ENCODE measurements at places on chromosomes 4 and X. TPM values are rescaled to one million over a fixed set of nuclear protein-coding genes. Genes with fewer than 3 reads are reported as not detected.

DNA sequence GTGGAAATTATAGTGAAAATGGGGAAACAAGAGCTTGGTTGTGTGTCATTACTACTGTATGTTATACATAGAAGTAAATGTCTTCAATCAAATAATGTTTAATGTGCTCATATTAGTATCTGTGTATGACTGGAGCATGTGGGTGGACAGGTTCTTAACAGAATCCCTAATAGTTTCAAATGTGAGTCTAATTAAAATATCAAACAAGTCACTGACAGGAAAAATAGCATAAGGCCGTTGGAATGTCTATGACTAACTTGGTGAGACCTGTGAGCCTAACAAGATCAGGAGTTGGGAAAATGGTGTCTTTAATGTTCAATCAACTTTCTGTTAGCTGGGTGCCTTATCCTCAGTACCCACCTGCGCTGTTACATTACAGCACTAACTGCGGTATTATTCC lies 6.2 kb upstream of the CXCL3 start:
- DNase-seq = no peak

DNA sequence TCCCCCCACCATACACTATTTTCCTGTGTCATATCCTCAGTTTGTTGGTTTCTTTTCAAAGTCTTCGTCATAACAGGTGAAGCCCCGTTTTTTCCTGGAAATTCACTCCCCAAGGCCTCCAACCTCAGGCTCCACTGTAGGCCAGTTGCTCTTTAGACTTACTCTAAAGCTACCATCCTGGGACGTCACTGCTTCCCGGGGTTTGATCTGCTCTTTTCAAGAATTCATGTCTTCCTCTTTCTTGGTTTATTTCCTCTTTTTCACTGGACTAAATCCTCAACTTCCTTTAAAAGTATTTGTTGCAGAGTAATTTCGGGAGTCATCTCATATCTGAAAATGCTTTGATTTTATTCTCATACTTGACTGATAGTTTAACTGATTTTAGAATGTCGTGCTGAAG lies 6.5 kb upstream of the SERTM2 start:
- DNase-seq = no peak

DNA sequence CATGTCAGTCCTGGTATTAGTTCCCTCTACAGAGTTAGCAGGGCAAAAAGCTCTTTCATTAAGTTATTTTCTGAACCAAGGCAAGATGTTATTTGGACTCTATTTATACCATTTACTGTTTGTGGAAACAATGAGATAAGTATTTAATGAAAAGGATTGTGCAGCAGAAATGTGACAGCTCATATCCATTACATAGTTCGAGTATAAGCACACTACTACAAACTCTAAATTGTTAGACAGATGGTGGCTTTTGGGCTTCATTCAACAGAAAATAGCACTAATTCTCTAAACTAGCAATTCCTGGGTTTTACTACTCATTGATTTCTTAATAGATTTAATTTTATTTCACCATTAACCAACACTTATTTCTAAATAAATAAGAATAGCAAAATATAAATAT lies 95.2 kb upstream of the ANK2 start:
- no peak for DNase-seq

- DNase-seq = no peak
These were observed 29.8 kb upstream of the IL13RA2 start for GRCh38 chrX:115047181-115047580.

- no peak for DNase-seq
These were observed 89.8 kb downstream of the EMCN start for GRCh38 chr4:100428051-100428450.

- DNase-seq = no peak
These were observed 46.6 kb downstream of the HTT start for GRCh38 chr4:3121110-3121509.

- DNase-seq = no peak
These were observed 104.2 kb upstream of the MSX1 start for GRCh38 chr4:4755306-4755705.

DNA sequence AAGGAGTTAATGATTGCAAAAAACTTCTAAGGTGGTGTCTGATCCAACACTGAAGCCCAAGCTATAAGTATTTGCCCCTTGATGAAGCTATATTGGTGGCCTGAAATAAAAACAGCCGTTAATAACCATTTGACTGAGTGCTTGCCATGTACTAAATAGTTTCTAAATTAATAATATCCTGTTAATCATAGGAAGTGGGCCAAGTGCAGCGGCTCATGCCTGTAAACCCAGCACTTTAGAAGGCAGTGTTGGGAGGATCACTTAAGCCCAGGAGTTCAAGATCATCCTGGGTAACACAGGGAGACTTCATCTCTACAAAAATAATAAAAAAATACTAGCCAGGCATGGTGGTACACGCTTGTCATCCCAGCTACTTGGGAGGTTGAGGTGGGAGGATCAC lies 8.3 kb downstream of the NDP start:
- DNase-seq = no peak

SYN1 gene
- 0.21 TPM for total RNA-seq

BMP3 gene
- not detected for total RNA-seq

DNA sequence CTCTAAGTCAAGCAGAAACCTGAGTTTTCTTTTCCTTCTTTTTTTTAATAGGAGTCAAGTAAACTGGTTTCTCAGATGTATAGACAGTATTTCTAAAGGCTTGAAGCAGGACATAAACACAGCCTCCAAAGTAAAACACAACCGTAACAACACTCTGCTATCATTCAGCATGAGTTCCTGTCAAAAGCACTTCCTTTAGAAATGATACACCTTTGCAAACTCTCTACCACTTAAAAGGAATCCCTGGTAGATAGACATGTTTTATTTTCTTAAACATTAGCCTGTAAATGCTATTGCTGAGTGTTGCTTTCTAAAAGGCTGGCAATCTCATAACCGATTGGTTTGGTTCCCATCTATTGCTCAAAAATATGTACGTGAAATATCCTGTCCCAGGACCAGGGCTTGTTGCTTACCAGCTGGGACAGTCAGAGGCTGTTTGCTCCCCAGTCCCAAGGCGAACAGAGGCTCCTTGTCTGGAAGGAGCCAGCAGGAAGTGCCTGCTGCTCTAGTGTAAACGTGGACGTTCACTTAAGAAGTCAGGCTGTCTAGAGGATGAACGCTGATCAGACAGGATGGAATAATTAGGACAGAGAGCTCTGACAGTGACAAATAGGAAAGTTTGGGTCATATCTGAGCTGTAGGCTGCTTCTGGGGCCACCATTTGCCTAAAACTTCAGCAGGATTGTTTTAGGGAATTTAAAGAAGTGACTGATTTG lies 173.9 kb upstream of the KLF3 start:
- no peak for DNase-seq

- no peak for DNase-seq
These were observed 64.0 kb upstream of the WDR1 start for GRCh38 chr4:10180603-10180926.

SPANXA1 gene
- total RNA-seq = not detected

FAM114A1 gene
- total RNA-seq = 0.67 TPM

All from activated T-helper 2 cell treated with anti-CD3 and anti-CD28 coated beads, Interferon-gamma antibody, Interleukin-2, Interleukin-4, amounts not matched to agents 10 μg/mL and 5 μg/mL and 100 μg/mL, durations not matched to agents 14 hours and 24 hours and 36 hours (primary cell).